Activated CD8-positive, alpha-beta memory T cell treated with anti-CD3 and anti-CD28 coated beads, Interleukin-2, amount 50 U/mL, for 4 hours (primary cell): ENCODE measurements at places on chromosomes 16 and 17.

DNA sequence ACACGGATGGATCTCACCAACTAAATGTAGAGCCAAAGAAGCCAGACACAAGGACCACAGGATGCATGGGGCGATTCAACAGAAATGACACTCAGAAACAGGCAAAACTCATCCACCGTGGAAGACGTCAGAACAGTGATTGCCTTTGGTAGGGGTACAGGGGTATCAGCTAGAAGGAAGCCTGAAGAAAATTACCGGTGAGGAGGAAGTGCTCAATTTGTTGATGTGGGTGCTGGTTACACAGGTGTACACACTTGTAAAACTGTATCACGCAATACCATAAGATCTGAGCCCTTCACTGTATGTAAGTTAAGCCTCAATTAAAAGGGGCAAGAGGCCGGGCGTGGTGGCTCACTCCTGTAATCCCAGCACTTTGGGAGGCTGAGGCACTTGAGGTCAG is 226.1 kb downstream of the C16orf78 start:
- DNase-seq, result no peak

- DNase-seq, result no peak
These were observed 369.0 kb upstream of the DYNLRB2 start for GRCh38 chr16:80171746-80172145.

DNA sequence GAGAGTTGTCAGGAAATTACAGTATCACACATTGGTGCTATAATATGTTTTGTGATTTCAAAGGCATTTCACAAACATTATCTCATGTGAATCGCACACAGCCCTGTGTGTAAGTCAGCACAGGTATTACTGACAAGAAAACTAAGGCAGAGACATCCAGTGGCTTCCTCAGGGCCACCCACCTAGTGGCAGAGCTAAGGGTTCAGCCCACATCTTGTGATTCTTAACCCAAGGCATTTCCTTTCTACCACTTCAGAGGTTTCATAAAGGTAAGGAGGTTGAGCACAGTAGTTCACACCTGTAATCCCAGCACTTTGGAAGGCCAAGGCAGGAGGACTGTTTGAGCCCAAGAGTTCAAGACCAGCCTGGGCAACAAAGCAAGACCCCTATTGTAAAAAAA is 58.2 kb downstream of the STX8 start:
- DNase-seq, result no peak

DNA sequence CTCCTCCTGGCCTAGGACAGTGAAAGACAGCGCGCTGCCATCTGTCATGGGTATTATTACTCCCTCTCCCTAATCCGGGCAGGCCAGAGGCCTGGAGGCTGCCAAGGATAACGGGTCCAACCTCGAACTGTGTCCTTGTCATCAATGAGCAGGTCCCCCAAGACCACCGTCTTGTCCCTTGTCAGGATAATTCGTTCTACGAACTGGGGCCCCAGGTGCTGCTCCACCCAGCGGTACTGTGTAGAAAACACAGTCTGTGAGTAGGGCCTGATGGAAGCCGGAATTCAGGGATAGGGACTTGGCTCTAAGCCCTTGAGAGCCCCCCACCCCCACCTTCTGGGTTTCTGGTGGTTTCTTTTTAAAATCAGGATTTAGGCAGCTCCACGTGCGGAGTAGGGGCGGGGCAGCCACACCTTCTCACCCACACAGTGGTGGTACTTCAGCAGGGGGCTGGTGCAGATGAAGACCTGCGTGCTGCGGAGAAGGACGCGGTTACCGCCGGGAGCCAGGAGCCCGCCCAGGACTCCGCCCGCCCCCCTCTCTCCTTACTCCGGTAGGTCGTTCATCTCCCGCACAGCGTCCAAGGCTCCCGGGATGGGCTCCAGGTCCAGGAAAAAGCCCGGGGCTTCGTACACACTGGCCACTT is 787 bp downstream of the NT5C start:
- peak; percentile 58 for DNase-seq

- no peak for DNase-seq
These were observed 83.9 kb upstream of the IRX5 start for GRCh38 chr16:54846766-54847165.

GRCh38 chr17:43907425-43907981 is at the start of gene MPP2:
Gene MPP2 (minus strand): TSS chr17:43907536. CDS start chr17:43904460, 3,076 bp downstream.
- peak; percentile 59 for DNase-seq

DNA sequence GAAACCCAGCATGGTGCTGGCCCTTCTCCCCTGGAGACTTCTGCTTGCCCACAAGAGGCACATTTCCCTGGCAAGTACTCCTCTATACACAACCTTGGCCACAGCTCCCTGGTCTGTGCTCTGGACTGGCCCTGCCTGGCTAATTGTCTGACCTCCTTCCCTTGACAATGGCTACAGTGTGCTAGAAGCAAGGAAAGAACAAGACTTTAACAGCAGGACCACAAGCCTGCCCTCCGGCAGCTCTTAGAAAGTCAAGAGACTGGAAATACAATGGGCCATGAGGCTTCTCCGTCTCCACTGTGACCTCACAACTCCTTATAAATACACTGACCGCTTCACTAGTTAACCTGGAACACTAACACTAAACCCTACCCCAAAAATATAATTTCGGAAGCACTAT is 36.7 kb downstream of the LIG3 start:
- DNase-seq, result no peak

DNA sequence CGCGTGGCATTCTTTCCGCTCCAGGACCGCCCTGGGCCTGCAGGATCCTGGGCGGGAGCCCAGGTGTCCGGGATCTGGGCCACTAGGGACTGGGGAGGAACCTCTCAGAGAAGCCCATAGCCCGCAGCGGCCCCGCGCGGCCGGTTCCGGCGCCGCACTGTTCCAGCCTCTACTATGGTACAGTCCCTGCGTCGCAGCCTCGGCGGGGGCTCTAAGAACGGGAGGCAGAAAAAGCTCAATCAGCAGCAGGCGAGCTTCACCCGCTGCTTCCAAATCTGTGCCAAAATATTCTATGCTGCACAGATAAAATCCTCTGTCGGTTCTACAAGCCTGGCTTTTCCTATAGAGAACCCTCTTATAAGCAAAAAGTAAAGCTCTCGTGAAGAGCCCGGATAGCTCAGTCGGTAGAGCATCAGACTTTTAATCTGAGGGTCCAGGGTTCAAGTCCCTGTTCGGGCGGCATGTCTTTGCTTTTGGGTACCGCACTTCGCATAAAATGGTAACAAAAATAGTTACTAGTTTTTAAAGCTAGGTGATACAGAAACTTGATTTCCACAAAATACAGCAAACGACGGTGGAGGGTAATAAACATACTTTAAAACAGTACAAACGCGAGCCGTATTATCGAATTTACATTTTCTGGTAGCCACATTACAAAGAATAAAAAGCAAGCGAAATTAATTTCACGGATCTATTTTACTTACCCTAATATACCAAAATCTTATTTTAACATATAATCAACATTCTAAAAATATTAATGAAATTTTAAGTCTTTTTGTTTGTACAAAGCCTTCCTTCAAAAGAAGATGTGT is 661 bp upstream of the ALOXE3 start:
- peak; percentile 85 for DNase-seq

GRCh38 chr17:19510903-19511302 is 22.8 kb upstream of the SLC47A1 start:
- DNase-seq, result no peak
